ENCODE measurements at places on chromosomes 11 and 22.

- peak overlapping the region; percentile 93 for H3K4me3 ChIP-seq
- peak overlapping the region; percentile 83 for H3K27ac ChIP-seq
- peaks cover 6% of the 10 kb centered on the region for H3K36me3 ChIP-seq
- no peaks in the 10 kb centered on the region for H3K27me3 ChIP-seq
- H3K4me1 ChIP-seq: peaks cover 36% of the 10 kb centered on the region
These were observed 948 bp upstream of the MRTFA start for GRCh38 chr22:40637183-40638150.

GRCh38 chr11:134800130-134800529, 388.1 kb upstream of the B3GAT1 start:
- H3K36me3 ChIP-seq: no peaks in the 10 kb centered on the region
- H3K4me1 ChIP-seq: no peaks in the 10 kb centered on the region
- H3K27ac ChIP-seq: no peak overlapping the region
- H3K4me3 ChIP-seq: no peak overlapping the region
- ATAC-seq: no peak
- H3K27me3 ChIP-seq: peaks cover 34% of the 10 kb centered on the region

GRCh38 chr11:114059278-114059983, at the start of gene ZBTB16:
TSS of gene ZBTB16 (plus strand) at chr11:114059711. CDS start at chr11:114063301, 3,590 bp downstream.
- peak; percentile 18 for ATAC-seq
- no peaks in the 10 kb centered on the region for H3K36me3 ChIP-seq
- H3K4me3 ChIP-seq: peak within 1 kb of the TSS; percentile 79
- H3K27ac ChIP-seq: no peak within 1 kb of the TSS

- no peak overlapping the region for H3K27ac ChIP-seq
- no peaks in the 10 kb centered on the region for H3K27me3 ChIP-seq
- H3K36me3 ChIP-seq: no peaks in the 10 kb centered on the region
- no peak overlapping the region for H3K4me3 ChIP-seq
These were observed 29.8 kb downstream of the ZC3H12C start for GRCh38 chr11:110123003-110123402.

GRCh38 chr22:44281768-44282637, 30.7 kb downstream of the SHISAL1 start:
- H3K27me3 ChIP-seq: peaks cover 74% of the 10 kb centered on the region
- ATAC-seq: no peak
- no peaks in the 10 kb centered on the region for H3K36me3 ChIP-seq
- H3K4me1 ChIP-seq: no peaks in the 10 kb centered on the region
- no peak overlapping the region for H3K4me3 ChIP-seq

- no peak overlapping the region for H3K27ac ChIP-seq
- ATAC-seq: no peak
- H3K27me3 ChIP-seq: peaks cover 8% of the 10 kb centered on the region
- no peaks in the 10 kb centered on the region for H3K4me1 ChIP-seq
- H3K4me3 ChIP-seq: no peak overlapping the region
These were observed 284.6 kb upstream of the ZC3H12C start for GRCh38 chr11:109808569-109808968.

DNA sequence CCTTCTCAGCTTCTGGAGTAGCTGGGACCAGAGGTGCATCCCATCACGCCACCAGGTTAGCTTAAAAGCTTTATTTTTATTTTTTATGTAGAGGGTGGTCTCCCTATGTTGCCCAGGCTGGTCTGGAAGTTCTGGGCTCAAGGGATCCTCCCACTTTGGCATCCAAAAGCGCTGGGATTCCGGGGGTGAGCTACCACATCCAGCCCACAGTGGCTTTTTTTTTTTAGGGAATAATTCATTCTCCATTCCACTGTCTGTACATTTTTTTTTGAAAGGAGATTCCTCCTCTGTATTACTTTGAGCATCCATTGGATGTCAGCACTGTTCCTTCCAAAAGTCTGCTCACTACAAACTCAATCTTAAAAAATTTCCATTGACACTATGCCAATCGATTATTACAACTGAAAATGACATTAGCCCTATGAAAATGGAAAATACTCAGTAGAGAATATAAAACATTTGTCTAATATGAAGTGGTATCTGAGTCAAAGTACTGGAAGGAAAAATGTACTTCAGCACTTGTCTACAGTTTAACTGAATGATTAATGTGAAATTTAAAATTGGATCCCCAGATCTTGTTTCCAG, 1.3 kb upstream of the LPXN start:
- H3K4me3 ChIP-seq: peak overlapping the region; percentile 97
- H3K4me1 ChIP-seq: peaks cover 63% of the 10 kb centered on the region
- H3K27me3 ChIP-seq: no peaks in the 10 kb centered on the region
- ATAC-seq: no peak
- peak overlapping the region; percentile 99 for H3K27ac ChIP-seq

- H3K27me3 ChIP-seq: peaks cover 27% of the 10 kb centered on the region
- peak; percentile 1 for ATAC-seq
- H3K4me1 ChIP-seq: peaks cover 46% of the 10 kb centered on the region
- no peaks in the 10 kb centered on the region for H3K36me3 ChIP-seq
These were observed 20.3 kb upstream of the WNT7B start for GRCh38 chr22:45997077-45997776.

DNA sequence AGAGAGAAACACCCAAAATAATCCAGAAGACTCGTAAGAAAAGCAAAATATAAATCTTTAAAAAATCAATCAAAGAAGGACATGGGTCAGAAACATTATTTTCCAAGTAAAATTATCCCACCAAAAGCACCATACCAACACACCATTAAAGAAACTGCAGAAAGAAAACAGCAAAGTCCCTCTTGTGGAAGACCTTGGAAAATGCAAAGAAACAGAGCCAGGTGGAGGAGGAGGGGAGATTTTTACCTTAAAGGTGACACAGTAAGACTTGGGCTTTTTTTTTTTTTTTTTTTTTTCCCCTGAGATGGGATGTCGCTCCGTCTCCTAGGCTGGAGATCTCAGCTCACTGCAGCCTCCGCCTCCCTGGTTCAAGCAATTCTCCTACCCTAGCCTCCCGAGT, 123.8 kb downstream of the LARGE1 start:
- no peak overlapping the region for H3K4me3 ChIP-seq
- H3K4me1 ChIP-seq: no peaks in the 10 kb centered on the region
- no peaks in the 10 kb centered on the region for H3K27me3 ChIP-seq
- peaks cover 16% of the 10 kb centered on the region for H3K36me3 ChIP-seq
- no peak for ATAC-seq
- H3K27ac ChIP-seq: no peak overlapping the region

DNA sequence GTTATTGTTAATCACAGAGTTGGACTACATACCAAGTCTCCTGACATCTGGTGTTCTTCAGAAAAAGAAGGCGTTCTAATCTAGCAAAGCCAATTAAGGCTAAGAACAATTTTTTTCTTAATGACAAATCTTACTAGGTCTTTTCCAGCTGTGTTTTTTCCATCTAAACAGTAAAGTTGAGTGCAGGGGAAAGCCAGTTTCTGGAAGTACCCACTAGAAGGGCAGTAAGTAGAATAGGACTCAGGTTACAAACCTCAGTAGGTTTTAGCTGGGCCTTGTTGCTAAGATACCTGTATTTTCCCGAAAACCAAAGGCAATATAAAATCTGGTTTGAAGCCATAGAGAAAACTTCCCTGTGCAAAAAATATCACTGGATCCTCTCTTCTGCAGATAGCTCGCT, 351.9 kb downstream of the ETS1 start:
- no peaks in the 10 kb centered on the region for H3K36me3 ChIP-seq
- H3K4me1 ChIP-seq: peaks cover 18% of the 10 kb centered on the region
- H3K27me3 ChIP-seq: no peaks in the 10 kb centered on the region
- H3K4me3 ChIP-seq: no peak overlapping the region

DNA sequence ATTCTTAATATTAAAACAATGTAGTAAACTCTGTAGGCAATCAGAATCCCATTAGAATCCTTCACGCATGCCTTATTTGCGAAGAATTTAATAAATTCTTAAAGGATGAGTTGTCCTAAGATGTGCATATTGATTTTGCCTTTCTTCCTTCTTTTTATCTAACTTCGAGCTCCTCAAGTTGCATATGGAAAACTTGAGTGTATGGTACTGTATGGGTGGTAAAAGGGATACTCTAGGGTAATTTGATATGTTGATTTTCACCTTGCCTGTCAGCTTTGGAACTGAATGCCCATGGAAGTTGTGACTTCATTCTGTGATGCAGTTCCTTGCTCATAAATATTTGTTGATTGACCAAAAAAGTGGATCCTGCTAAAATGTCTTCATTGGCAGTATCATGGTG, 193.8 kb downstream of the DDX10 start:
- peaks cover 39% of the 10 kb centered on the region for H3K36me3 ChIP-seq
- H3K4me1 ChIP-seq: peaks cover 20% of the 10 kb centered on the region
- no peak for ATAC-seq
- no peaks in the 10 kb centered on the region for H3K27me3 ChIP-seq
- H3K27ac ChIP-seq: no peak overlapping the region
- H3K4me3 ChIP-seq: no peak overlapping the region

GRCh38 chr11:113764527-113765219, 8.8 kb downstream of the ZW10 start:
- no peaks in the 10 kb centered on the region for H3K27me3 ChIP-seq
- peaks cover 53% of the 10 kb centered on the region for H3K36me3 ChIP-seq
- H3K27ac ChIP-seq: no peak overlapping the region
- no peak overlapping the region for H3K4me3 ChIP-seq

GRCh38 chr22:49979587-49980264, 19.2 kb downstream of the PIM3 start:
- peak; percentile 32 for ATAC-seq
- H3K36me3 ChIP-seq: peaks cover 10% of the 10 kb centered on the region
- peaks cover 24% of the 10 kb centered on the region for H3K4me1 ChIP-seq
- no peak overlapping the region for H3K27ac ChIP-seq
- peak overlapping the region; percentile 18 for H3K4me3 ChIP-seq
- peaks cover 10% of the 10 kb centered on the region for H3K27me3 ChIP-seq

GRCh38 chr11:93143800-93144199, 54.0 kb downstream of the SLC36A4 start:
- no peak overlapping the region for H3K4me3 ChIP-seq
- peaks cover 15% of the 10 kb centered on the region for H3K36me3 ChIP-seq
- ATAC-seq: no peak

DNA sequence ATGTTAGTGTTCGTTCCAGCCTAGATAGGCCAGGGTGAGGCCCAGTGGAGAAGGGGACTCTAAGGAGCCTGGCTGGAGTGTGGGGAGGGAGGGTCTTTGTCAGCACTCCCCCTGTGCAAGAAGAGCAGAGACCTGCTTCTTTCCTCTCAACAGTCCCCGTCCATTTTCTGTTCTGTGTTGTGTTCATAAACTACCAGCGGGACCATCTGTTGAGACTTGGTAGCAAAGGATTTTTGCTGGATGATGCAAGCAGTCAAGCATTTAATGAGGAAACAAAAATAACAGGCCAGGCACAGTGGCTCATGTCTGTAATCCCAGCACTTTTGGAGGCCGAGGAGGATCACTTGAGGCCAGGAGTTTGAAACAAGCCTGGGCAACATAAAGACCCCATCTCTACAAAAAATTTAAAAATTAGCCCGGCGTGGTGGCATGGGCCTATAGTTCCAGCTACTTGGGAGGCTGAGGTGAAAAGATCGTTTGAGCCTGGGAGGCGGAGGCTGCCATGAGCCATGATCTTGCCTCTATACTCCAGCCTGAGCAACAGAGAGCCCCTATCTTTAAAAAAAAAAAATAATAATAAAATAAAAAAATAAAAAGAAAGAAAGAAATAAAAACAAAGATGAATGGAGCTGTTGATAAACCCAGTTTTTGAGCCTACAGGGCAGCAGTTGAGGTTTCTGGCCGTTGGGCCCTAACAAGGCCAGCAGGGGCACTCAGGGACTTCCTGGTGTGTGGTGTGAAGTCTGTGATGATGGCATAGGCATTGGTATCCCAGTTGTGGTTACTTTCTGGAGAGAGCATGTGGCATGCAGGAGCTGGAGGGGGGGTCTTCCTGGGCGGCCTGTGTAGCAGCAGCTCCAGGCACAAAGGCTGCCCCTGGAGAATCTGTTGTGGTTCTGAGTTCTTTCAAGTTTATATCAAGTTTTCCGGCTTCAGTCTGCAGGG, 1.7 kb upstream of the TXNRD2 start:
- peaks cover 6% of the 10 kb centered on the region for H3K36me3 ChIP-seq
- no peaks in the 10 kb centered on the region for H3K27me3 ChIP-seq
- peak overlapping the region; percentile 98 for H3K27ac ChIP-seq
- no peak for ATAC-seq

GRCh38 chr11:19244084-19244483, 3.3 kb upstream of the E2F8 start:
- H3K36me3 ChIP-seq: no peaks in the 10 kb centered on the region
- H3K27me3 ChIP-seq: peaks cover 64% of the 10 kb centered on the region
- peaks cover 15% of the 10 kb centered on the region for H3K4me1 ChIP-seq
- H3K4me3 ChIP-seq: no peak overlapping the region
- H3K27ac ChIP-seq: no peak overlapping the region
- no peak for ATAC-seq

GRCh38 chr11:4459500-4459899, 10.4 kb downstream of the OR52K2 start:
- no peak overlapping the region for H3K4me3 ChIP-seq
- H3K27me3 ChIP-seq: no peaks in the 10 kb centered on the region
- peak overlapping the region; percentile 33 for H3K27ac ChIP-seq
- H3K4me1 ChIP-seq: peaks cover 29% of the 10 kb centered on the region
- peak; percentile 86 for ATAC-seq

- H3K4me1 ChIP-seq: no peaks in the 10 kb centered on the region
- no peak overlapping the region for H3K27ac ChIP-seq
- peaks cover 17% of the 10 kb centered on the region for H3K27me3 ChIP-seq
These were observed 443.1 kb downstream of the TBC1D22A start for GRCh38 chr22:47205554-47205953.

DNA sequence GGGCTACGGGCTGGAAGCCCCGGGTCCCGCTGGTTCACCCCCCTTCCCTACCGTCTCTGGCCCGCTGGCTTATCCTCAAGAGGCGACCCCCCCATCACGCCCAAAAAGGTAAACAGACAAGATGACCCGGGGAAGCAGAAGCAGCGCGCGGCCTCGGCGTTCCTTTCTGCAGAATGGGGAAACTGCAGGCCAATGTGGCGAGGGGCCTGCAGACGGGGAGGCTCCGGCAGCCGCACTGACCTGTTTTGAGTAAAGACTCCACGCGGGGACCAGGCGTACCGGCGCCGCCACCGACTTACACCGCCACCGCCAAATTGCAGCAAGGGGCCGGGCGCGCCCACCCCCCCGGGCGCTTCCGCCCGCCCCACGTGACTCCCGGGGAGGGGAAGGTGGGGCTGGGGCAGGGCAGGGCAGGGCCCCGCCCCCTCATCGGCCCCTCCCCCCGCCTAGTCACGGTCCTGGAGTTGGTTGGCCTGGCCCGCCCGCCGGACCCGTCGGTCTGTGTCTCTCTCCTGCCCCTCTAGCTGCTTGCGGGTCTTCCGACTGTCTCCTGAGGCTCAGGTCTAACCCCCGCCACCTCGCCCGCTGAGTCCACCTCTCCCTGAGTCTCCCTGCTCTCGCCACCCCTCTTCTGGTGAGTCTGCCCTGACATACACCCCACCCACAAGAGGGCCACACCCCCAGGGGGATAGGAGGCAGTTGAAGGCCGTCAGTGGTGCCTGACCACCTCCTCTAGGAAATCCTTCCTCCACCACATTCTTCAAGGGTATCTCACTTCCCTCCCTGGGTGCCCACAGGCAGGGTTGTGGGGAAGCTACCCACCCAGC, at the start of gene ARAP1:
Gene ARAP1 (minus strand): TSS at position 321 of the 827 bp plus-strand sequence. CDS start 25,280 bp downstream, outside the sequence.
- H3K27ac ChIP-seq: peak within 1 kb of the TSS; percentile 77
- H3K4me3 ChIP-seq: peak within 1 kb of the TSS; percentile 88
- peak; percentile 89 for ATAC-seq

GRCh38 chr11:12186701-12187100, 76.3 kb downstream of the MICAL2 start:
- no peak overlapping the region for H3K4me3 ChIP-seq
- peaks cover 15% of the 10 kb centered on the region for H3K27me3 ChIP-seq
- H3K27ac ChIP-seq: no peak overlapping the region
- H3K36me3 ChIP-seq: no peaks in the 10 kb centered on the region
- no peak for ATAC-seq

Measured in stimulated activated memory B cell treated with anti-CD40 and anti-IgM and Interleukin-4, amounts not matched to agents 10 μg/mL and 1 μg/mL and 100 μg/mL, for 72 hours (primary cell).